ENCODE measurements at places on chromosomes 7 and 10.

DNA sequence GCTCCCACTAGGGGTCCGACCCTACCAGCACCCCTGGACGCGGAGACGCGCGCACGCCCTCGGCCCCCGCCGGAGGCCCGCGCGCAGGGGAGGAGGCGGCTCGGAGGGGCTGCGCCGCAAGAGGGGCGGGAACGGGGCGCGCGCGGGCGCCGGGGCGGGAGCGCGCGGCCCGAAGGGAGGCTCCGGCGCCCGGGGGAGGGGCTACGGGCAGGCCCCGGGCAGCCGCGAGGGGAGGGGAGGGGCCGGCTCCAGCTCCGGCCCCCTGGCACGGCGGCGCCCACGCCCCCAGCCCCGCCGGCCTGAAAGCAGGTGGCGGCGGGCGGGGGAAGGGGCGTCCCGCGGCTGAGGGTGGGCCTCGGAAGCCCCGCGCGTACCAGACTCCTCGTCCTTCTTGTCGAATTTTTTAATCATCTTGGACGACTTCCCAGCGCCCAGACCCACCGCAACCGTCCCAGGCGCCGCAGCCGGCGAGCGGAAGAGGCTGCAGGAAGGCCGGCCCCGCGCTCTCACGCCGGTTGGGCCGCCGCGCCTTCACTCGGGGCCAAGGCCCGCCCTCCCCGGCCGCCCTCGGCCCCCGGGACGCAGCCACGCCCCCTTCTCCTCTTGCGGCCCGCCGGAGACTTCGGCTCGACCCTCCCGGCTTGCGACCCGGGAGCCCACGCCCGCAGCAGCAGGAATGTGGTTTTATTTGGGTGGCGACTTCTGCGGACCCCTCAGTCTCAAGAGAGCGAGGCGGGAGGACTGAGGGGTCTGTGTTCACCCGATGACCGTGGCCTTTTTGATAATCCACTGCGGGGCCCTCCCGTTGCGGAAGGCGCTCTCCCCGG is at the start of gene COPG2:
Gene COPG2 (minus strand): TSS at position 491 of the 827 bp plus-strand sequence. CDS start 80 bp downstream, at position 411.
- peak; percentile 20 for DNase-seq

DNA sequence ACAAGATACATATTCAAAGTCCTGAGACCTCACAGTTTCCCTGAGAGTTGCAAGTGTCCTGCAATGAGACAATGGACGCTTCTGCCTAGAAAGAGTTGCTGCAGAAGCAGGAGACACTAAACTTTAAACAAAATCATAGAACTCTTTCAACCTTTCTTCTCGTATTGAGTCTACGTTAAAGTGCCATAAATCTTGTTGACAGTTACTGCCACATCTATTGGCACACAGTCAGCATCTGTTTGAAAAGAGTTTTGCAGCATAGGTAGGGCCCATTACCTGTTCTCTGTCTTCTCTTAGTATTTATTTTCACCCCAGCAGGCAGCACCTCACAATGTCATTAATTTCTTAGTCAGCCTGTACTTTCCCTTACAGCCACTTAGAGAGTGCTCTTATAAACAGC is 335.3 kb upstream of the ETV1 start:
- no peak for DNase-seq

- DNase-seq, result no peak
Observed at GRCh38 chr10:116798859-116799258, 50.4 kb upstream of the ENO4 start.

- no peak for DNase-seq
Observed at GRCh38 chr10:1977461-1977860, 240.1 kb upstream of the ADARB2 start.

DNA sequence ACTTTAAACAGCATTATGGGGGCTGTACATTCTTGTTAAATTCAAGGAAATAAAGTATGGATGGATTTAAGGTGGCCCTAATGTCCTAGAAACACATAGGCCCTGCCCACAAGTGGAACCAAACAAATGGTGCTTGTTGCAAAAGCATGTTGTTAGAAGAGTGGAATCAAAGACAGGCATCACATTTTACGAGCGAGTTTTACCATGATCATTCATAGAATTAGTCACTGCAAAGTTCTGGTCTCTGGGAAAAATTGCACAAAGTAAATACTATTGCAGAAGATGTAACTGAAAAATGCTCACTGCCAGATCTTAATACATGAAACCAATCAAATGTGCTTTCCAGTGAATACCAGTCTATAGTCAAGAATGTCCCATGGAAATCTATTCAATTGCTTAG is 677.1 kb downstream of the PARD3 start:
- DNase-seq, result no peak

DNA sequence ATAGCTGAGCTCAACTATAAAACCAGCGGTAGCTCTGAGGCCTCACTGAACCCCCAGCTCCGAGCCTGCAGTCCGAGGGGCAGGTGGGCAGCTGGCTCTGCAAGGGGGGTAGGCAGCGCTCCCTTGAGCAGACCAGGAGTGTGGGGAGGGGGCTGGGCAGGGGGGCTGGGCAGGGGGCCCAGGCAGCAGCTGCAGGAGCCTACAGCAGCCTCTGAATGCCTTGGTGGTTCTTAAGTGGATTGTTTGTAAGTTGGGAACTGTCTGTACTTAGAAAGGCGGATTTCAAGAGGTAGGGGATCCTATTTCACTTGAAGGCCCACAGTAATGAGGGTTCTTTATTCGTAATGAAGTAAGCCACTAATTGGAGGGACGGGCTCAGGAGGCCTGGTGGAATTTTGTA is 72.3 kb downstream of the ICA1 start:
- DNase-seq, result no peak

DNA sequence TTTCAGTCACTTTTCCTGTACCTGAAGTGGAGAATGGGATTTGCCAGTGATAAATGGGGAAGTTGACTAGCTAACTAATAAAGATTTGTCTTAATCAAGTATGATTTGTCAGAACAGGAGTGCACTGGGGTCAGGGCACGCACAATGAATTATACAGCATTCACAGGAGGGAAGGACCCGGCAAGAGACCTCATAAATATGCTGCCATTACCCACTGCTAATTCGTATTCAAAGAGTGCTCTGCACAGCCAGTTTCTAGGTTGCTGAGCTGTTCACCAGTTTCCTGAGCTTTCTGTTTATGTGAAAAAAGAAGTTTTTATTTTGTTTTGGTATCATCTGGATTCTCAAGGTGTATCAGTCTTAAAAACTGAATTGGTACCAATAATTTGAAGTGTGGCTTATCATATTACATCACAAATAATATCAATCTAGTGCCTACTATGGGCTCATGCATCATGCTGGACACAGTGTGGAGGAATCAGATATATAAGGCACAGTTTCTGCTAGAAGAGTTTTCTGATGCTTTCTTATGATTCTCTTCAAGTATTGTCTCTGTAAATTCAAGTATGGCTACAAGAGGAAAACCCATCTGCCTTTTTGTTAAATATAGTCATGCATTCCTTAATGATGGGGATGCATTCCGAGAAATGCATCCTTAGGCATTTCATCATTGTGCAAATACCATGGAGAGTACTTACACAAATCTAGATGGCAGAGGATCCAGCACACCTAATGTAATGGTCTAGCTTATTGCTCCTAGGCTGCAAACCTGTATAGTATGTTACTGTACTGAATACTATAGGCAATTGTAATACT is 202.2 kb downstream of the VTI1A start:
- no peak for DNase-seq

DNA sequence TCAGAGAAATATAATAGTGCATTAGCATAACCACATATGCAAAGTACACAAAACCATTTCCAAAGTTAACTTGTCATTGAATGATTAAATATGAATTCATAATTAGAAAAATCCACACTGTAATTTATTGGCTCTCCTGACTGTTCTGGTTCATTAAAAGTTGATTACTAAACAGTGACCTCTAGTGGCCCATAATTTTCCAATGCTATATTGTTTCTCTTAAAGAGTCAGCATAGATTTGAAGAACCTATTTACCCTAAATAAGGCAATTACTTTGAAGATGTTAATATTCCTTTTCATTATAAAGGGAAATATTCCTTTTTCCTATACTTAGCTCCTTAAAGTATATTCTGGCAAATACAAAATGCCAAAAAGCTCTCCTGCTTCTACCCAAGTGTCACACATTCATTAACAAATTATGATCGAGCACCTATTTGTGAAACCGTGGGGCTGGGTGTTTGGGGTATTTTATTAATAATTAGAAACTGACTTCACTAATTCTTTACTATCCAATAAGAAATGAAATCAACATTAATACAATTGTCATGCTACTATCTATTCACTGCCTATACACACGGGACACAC is 86.2 kb downstream of the HIBADH start:
- DNase-seq, result no peak

DNA sequence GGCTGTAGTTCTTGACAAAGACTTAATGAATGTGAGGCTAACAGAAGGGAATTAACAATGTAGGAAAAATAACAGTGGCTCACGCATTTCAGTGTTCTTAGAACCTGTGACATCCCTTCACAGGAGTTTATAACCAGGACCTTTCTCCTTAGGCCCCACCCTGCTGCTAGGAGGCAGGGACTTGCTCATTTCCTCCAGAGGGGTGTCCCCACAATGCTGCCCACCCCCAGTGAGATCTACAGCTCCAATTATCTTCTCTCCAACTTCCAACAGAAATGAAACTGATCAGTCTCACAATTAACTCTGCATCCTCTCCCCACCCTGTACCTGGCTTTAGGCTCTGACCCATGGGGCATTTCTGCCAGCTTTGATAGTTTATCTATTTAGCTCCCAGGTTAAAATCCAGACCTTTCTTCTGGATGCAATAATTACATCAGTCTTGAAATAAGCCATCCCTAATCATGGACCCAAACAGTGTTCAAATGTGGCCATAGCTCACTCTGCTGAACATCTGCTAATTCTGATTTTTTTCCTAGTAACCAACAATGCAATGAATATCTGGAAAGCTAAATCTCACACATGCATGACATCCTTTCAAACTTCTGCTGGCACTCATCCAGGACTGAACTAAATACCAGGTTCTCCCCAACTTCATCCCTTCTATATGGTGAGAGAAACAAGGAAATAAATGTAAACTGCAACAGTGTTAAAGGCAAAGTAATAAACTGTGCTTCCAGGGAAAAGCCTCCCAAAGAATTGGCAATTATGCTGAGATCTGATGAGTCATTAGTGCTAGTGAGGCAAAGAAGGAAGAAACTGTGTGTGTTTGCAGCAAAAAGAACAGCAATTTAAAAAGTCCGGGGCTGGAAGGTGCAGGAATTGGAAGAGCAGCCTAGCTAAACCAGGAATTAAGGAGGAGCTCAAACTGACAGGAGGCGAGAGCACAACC is 64.6 kb downstream of the HERPUD2 start:
- DNase-seq, result no peak

- DNase-seq, result no peak
Observed at GRCh38 chr10:3248526-3249306, 76.1 kb upstream of the PITRM1 start.

DNA sequence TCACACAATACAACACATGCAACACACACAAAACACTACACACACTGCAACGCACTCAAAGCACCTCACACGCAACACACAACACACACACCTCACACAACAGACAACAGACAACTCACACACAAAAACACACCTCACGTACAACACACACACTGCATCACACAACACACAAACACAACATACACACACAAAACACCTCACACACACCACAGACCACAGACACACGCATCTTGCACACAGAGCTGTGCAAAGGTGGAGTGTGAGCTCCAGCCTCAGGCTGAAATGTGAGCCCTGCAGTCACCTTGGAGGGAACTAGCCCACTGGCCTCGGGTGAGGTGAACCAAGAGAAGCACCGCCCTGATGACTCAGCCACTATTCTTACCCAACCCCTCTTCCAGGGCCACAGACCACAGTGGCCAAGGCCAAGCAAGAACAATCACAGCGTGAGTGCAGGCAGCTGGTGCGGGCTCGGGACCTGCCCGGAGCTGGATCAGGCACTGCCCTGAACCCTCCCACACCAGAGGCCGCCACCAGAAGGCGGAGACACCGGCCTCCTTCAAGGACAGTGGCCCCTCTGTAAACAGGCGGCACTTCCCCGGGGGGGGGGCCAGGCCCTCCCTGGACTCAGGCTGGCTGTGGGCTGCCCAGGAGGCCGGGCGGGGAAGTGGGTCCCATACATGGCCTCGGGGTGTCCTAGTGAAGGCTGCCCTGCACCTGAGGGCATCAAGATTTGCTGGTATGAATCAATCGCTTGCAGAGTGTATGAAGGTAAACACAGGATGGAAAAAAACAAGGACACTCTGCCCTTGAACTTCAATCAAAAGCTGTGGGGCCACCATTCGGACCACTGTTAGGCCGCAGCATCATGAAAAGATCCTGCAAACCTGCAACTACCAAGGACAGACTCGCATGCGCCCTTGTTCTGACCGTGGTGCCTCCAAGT is 106.7 kb downstream of the TNS3 start:
- DNase-seq, result no peak

- no peak for DNase-seq
Observed at GRCh38 chr7:3120513-3120912, 76.8 kb upstream of the CARD11 start.

DNA sequence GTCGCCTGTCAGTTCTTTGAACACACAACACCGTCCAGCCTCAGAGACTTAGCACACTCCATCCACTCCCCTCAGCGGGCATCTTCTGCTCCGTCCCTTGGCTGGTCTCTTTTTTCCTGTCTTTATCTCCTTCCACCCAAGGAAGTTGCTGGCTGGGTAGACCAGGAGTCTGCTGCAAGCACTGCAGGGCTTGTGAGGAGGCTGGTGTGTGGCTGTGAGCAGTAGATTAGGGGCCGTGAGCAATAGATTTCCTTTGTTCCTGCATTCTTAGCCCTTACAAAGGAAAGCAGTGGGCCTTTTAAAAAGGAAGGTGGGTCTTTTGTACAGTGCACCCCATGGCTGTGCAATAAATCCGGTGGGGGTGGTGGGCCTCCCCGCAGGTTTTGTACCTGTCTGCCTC is 100.3 kb upstream of the BTBD16 start:
- DNase-seq, result no peak

DNA sequence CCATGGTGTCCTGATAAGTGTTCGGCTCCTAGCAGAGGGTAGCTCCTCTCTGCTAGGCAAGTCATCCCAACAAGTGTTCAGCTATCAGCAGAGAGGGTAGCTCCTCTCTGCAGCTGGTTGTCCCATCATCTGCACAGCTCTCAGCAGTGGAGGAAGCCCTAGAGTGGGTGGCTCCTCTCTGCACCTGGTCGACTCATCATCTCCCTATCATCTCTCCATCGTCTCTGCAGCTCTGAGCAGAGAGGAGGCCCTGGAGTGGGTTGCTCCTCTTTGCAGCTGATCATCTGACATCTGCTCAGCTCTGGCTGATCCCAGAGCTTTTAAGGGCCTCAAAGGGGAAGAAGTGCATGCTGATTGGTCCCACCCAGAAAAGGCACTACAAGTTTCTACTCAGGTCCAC is 199.9 kb upstream of the KMT2E start:
- no peak for DNase-seq

DNA sequence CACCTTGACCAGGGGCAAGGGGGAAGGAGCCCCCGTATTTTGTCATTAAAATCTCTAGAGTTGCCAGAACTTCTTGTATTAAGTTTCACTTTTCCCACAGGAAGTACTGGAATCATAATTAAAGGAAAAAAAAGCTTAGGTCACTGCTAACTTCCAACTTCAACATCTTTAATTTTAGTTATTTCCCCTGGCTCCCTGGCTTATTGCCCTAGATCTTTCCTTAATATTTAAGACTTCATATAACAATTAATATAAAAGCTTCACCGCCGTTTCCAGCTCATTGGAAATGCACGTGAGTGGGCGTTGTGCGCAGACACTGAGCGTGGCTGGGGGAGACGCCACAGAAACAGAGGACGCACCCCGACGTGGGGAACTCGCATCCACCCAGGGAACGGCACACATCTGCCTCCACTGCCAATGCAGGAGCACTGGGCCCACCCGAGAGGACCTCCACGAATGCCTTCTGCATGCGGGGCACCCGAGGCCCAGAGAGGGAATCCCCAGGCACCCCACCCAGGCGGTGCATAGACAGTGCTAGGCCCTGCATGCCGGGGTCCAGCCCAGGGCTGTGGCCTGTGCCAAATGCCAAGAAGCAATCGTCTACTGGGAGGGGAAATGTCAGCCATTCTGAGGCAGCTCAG is 72.2 kb downstream of the ADARB2 start:
- DNase-seq, result no peak

Measured in cortex of kidney (tissue), 1 donor.